HEK293T (cell line): ENCODE measurements at places on chromosomes 2 and 18.

DNA sequence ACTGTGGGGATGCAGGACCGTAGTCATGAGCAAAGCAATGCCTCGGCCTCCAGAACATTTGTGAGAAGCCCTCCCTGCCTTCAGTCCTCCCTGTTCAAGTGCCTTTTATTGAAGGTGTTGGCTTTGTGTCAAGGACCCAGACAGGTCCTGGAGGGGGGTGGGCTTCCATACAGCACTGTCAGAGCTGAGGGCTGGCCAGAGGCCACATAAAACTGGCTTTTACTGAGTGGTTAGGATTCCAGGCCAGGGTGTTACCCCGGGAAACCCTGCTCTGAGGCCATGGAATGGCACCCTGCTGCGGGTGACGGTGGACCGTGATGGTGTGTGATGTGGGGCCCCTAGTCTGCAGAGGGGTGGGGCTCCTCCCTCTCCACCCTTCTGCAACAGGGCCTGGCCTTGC, 41.6 kb downstream of the TOGARAM2 start:
- DNase-seq: no peak

DNA sequence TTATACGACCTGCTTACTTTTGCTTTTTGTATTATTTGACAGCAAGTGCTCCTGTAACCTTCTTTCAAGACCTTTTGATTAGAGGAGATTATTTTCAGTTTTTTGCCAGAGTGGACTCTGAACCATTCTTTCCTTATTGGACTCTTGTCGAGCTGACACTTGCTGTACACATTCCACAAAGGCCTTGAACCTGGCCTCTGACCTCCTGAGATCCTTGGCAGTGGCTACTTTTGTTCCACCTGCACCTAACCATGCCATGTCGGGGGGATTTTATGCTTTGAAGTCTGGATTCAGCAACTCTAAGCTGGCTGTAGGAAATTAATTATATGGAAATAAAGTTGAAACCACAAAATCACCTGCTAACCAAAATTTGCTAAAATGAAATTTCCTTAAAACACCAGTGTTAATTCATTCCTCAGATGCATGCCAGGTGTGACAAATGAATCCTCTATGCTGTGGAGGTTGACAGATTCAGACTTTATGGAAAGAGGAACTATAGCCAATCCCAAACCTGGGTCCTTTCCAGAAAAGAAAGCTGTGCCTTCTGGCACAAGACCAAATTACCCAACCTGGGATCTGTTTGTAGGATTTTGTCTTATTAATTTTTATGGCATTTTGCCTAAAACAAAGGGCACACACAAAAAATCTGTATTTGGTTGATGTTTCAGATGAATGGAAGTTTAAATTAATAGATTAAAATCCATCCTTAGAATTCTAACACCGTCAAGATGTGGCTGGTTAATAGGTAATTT, 110.4 kb downstream of the CDC42EP3 start:
- no peak for DNase-seq

DNA sequence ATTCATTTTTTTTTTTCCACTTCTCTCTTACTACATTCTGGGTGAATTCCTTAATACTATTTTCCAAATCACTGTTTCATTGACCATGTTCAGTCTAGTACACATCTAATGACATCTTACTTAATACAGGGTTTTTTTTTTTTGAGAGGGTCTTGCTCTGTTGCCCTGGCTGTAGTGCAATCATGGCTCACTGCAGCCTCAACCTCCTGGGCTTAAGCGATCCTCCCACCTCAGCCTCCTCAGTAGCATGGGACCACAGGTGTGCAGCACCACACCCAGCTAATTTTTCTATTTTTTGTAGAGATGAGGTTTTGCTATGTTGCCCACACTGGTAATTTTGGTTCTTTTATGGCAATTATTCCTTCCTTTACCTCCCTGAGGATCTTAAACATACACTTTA, 29.4 kb downstream of the FBXO11 start:
- no peak for DNase-seq

GRCh38 chr18:79912409-79912991, 39.0 kb downstream of the SLC66A2 start:
- no peak for DNase-seq

- no peak for DNase-seq
Measured at GRCh38 chr2:126859631-126860030, 39.1 kb upstream of the TEX51 start.

- no peak for DNase-seq
Measured at GRCh38 chr2:217941886-217942728, 60.7 kb downstream of the TNS1 start.

GRCh38 chr18:78546281-78546680, 433.3 kb upstream of the SALL3 start:
- DNase-seq: no peak

- DNase-seq: no peak
Measured at GRCh38 chr2:181684454-181685149, 4.3 kb upstream of the NEUROD1 start.

DNA sequence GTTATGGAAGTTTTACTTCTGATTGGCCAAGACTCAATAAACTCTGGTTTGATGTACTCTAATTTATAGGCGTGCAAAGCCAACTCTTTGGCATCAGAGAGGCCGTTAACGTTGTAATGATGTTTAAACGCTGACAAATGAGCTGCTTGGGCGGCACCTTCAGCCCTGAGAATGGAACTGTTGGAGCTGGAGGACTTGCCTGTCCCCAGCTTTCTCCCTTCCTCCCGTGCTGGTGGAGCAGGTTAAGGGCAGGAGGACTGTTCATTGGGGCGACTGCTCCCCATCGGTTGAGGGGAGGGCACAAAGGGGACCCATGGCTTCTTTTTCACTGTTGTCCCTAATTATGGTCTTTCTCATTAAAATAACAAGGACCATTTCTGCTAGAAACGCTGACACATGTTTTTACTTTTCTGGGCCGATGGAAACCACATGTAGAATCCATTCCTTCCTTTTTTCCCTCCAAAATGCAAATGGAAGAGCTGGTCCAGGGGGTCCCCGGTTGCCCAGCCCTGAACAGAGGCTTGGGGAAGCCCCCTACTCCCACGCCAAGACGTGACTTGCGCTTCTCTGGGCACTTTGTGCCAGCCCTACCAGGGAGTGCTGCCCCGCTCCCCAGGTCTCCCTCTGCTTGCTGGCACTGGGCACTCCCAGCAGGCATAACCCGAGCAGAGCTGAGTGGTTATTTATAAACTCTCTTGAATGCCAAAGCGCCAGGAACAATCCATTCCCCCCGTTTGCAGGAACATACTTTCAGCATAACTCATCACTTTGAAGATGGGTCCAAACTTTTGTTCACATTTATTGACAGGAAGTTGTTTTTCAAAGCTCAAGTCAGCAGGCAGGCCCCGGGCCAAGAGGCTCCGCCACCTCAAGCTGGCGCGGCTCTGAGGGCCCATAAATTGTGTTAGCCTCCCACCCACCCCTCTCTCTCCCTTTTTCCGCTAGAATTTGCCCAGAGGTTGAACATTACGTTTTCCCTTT, 170.1 kb downstream of the ASB1 start:
- no peak for DNase-seq
